Fibroblast of skin of left biceps (primary cell): ENCODE measurements at places on chromosomes 4 and X.
A peak's percentile ranks its signal among the peaks of the same experiment; 100 is the strongest.

- DNase-seq: no peak
Observed at GRCh38 chr4:123743848-123744247, 347.3 kb downstream of the SPRY1 start.

GRCh38 chr4:140186651-140187315 lies 32.8 kb upstream of the MAML3 start:
- DNase-seq: no peak

- no peak for DNase-seq
Observed at GRCh38 chr4:97662133-97662532, 481.1 kb downstream of the STPG2 start.

GRCh38 chr4:6684656-6685055 lies 9.0 kb upstream of the S100P start:
- no peak for DNase-seq

DNA sequence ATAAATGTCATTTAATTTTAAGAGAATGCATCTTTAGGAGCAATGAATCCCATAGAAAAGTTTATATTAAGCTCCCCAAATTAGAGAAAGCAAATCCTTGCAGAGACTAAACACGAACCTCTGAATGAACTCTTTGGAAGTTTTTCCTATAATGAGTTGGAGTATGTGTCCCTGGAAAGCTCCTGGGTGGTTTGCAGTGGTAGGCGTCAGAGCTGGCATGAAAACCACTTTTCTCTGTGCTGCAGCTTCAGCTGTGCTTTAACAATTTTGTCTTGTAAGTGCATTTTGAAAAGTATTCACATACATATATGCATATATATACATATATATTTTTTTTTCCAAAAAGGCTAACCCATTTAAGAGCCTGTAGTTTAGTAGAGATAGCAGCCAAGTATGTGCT lies 148.7 kb upstream of the TBC1D9 start:
- no peak for DNase-seq

DNA sequence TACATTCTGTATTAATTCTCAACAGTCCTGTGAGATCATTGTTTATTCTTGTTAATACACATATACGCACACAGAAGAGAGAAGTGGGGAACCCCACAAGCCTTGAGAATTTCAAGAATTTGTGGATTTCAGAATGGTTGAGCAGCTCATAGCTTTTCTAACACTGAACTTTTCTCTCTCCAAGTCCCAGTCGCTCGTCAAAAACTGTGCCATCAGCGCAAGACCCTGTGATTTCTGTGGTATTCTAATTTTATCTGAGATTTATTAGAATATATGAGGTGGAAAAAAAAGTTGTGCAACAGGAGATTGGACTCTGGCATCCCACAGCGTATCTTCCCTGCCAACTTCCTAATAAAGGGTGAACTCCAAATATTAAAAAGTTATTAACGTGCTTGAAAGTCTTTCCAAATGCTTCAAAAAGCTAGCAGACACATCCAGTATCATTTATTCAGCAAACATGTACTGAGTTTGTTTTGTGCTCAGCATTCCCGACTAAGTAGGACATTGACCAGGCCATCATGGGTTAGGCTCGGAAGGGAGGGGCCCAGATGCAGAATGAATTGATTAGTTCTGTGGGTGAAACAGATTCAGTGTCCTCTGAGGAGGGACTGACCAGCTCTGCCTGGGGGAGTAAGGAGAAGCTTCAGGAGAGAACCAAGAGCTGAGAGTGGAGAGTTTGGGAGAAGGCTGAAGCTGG lies 165.6 kb downstream of the CBR4 start:
- no peak for DNase-seq

DNA sequence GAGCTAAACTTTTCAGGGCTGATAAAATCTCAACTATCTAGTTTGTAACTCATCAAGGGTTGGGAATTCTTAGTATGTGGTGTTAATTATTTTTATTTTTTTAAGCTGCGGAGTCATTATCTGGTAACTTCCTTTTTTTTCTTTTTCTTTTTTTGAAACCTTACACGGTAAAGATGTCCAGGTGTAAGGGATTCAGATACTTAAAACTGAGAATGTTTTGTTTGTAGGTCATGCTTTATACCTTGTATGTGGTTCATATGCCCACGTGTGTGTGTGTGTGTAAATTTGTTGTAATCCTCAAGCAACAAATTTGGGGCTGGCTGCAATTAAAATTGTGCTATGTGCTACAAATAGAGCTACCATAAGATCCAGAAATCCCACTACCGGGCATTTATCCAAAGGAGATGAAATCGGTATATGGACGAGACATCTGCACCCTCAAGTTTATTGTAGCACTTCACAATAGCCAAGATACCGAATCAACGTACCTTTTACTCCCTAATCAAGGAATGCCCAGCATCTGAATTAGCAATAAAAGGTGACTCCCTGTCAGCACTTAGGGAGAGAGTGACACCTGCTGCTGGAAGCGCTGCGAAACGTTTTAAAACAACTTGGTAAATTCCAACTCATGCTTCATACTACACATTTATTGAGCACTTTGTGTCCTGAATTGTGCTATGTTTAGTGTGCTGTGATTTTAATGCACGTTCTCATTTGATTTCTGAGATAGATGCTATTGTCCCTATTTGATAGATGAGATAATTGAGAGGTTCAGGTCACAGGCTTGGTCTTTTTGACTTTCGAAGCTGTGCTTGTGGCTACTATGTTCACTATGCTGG lies 16.1 kb downstream of the MSMO1 start:
- no peak for DNase-seq

GRCh38 chr4:116101321-116101720 lies 984.1 kb downstream of the TRAM1L1 start:
- no peak for DNase-seq

DNA sequence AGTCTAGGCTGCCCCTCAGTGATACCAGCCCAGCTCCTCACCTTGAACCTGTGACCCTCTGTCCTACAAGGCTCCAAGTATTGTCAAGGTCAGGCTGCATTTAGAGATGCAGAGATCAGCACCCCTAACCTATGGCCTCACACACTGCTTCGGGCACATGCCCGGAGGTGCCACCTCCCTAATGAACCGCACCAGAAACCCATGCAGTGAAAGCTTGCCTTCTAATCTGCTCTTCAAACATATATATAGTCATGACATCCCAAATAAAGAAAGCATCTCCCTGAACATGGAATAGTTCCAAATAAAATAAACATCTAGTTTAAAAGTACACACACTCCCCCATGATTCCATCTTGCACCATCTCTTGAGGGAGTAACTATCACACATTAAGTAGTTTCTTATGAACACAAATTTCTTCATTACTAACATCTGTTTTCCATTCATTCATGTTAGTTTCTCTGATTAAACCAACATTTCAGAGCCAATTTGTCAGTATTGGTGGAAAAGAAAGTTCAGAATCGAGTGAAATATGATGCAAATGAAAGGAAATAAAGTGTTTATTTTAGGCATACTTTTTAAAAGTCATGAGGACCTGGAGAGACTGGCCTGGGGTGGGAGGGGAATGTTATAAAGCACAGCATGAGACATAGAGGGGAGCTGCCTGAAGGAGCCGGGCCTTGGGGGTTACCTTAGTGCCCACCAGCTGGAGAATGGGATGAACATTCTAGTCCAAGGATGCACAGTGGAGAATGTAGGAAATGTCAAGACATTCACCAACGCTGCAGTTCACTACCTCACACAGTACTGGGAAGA lies 19.2 kb downstream of the CC2D2A start:
- DNase-seq: peak; percentile 90

GRCh38 chr4:8906668-8906970 lies 35.0 kb upstream of the HMX1 start:
- DNase-seq: no peak

GRCh38 chr4:47410271-47410670 lies 53.2 kb downstream of the COMMD8 start:
- no peak for DNase-seq

- no peak for DNase-seq
Observed at GRCh38 chrX:75786290-75786689, 1.2 kb upstream of the MAGEE2 start.

GRCh38 chrX:47158781-47159180 lies 13.8 kb downstream of the RBM10 start:
- DNase-seq: no peak

DNA sequence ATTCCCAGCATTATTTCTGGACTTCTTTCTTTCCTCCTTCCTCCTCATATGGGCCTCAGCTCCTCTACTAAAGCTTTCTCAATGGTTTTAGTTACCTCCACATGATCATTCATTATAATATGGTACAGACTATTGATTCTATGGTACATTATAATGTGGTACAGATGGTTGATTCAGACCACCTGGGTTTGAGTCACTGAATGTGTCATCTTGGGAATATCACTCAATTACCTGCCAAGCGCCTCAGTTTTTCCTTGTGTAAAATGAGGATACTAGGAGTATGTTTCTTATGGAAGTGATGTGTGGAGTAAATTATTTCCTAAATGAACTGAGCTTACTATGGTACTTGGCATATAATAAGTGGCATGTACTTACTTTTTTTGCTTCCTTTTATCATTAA lies 27.7 kb downstream of the SLIT2 start:
- no peak for DNase-seq

DNA sequence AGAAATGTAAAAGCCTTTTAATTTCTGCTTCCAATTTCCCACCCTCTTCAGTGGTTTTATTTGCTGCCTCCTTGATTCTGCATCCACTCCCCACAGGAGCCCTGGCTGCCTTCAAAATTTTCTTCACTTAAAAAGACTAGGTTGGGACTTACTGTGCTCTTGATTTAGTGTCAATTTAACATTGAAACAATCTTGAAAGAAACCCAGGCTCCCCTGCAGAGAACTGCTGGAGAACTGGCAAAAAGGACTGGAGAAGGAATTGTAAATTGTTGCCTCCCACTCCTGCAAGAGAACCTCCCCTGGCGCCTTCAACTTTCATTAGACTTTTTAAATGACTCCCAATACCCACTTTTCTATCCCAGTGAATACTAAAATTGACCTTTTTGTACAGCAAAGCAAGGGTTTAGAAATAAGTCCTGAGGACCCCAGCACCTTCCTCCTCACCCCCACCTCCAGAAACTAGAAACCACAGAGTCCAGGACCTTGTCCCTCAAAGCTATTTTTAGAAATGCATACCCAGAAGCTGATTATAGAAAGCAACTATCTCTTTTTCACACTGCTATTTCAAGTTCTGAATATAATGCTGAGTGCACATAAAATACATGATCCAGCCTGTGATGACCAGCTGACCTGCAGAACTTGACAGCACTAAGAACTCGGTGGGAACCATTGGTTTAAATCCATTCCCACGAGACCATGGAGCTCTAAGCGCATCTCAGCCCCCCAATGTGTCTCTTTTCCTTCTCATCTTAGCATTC lies 155.5 kb downstream of the INPP4B start:
- no peak for DNase-seq

GRCh38 chr4:122522944-122523343 lies 66.4 kb upstream of the IL2 start:
- DNase-seq: no peak

GRCh38 chr4:108443585-108443984 lies 176.8 kb upstream of the RPL34 start:
- no peak for DNase-seq

DNA sequence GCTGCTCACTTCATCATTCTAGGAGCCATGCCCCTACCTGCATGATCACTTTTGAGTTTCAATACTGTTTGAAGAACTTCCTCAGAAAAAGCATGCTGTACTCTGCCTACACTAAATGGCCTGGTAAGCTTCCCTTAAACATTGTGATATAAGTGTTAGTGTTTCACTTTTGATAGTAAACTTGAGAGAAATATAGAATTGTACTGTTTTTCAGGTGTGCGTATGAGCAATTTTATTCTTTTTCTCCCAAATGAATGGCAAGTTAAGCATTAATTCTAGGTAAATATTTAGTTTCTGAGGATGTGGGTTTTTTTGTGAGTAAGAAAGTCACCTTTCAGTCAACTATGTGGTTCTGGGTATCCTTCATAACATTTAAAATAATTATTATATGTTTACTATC lies 484.5 kb downstream of the IL15 start:
- DNase-seq: no peak
